Testis (tissue), 5 donors: ENCODE measurements at places on chromosomes 3 and 15.

GRCh38 chr3:21744793-21745192, 6.2 kb downstream of the ZNF385D start:
- DNase-seq: no peak

DNA sequence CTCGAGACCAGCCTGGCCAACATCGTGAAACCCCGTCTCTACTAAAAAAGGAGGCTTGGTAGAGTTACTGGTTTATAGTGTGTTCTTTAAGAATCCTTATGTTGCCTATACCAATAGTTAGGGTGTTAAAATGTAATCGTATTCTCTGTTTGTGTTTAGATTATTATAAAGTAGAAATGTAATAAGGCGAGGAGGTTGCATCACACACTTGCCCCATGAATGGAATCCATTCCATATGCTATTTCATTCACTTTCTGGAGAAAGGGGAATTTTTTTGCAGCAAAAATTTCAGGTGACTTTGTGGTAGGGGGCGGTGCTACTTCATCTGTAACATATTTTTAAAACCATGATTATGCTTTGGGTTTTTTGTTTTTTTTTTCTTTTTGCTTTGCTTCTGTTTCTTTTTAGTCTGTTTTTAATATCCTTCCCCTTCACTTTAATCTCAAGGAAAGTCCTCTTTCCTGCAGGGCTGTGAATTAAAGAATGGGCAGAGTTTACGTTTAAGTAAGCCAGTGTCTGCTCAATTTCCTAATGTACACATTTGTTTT, 33.0 kb upstream of the MUC4 start:
- no peak for DNase-seq

DNA sequence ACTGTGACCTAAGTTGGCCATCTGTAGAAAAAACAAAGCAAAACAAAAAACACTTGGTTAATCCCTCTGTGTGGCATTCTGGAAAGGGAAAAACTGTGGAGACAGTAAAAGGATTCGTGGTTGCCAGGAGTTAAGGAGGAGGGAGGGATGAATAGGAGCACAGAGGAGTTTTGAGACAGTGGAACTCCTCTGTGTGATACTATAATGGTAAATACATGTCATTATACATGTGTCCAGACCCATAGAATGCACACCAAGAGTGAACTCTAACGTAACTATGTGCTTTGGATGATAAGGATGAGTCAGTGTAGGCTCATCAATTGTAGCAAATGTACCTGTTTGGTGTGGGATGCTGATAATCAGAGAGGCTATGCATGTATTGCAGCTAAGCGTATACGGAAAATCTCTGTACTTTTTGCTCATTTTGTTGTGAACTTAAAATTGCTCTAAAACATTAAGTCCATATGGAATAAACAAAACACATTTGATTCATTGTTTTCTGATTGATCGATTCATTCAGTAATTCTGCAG, 33.4 kb downstream of the RAP2B start:
- DNase-seq: no peak

DNA sequence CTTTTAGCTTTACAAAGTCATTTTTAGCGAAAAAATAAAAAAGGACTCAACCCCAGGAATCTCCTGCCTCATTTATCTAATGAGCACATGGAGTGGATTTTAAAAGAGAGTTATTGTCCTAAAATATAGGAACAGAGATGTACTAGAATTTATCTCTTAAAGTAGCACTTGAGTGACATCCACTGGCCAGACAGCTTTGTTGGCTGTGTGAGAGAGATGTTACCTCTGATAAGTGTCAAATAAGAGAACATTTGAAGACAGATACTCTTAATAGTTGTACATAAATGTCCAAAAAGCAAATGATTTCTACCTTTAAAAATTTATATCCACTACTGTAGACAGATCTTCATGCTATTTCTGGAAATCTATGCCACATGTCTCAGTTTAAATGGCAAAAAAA, 12.3 kb upstream of the MFSD1 start:
- peak; percentile 51 for DNase-seq

DNA sequence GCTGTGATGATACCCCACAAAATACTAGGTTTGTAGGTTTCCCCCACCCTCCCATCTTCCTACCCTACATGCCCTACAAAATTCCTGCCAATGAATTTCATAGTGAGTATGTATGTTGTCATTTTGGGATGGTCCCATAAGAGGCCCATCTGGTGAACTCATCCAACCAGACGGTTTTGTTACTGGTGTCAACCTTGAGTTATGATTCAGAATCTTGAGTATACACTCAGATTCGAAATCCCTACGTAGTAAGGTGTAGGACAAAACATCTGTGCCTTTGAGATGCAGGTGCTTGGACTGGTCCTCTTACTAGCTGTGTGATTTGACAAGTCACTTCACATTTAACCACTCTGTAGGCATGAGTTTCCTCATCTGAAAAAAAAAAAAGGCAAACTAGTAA, 3.6 kb downstream of the SIAH2 start:
- no peak for DNase-seq

DNA sequence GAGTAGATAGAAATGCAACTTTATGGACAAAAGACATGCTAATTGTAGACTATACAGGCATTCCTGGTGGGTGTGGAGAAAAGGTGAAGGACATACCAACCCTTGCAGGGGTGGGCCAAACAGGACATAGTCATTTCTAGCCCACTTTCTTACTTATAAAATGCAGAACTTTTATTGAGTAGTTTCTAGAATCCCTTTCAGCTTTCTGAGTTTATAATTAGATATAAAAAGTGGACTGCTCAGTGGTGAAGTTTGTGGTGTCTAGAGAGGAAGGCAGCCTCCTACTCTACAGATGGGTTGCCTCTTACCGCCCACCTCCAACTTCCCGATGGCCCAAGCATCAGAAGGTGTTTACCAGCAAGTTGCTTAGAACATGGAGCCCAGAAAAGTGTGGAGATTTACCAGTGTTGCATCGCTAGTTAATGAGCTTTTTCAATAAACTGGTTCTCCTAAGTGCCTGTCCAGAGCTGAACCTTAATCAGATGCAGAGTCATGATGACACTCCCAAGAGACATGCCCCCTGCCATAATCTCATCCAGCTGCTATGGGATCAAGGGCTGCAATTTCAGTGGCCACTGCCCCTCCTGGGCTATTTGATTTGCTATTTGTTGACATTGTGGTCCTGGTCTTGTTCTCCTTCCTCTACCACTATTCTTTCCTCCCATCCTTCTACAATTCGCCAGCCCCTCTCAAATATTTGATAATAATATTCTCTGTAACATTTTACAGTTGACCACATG, 77.5 kb upstream of the STRIT1 start:
- no peak for DNase-seq

DNA sequence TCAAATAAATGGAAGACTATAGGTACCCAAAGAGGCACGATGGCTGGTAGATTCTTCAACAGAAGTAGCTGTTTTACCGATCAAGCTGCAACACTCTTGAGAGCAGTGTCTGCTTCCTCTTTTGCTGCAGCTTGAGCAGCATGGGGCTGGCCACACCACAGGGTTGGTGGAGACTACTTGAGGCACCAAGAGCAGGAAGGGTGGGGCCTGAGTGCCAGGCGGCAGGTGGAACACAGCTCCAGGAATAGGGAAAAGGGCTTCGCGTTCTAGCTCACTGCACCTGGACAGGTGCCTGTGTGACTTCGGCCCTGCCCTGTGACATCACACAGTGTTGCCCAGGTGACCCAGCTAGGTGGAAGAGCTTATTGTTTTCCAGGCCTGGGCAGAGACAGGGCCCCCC, at the start of gene CCDC33:
TSS of gene CCDC33 (plus strand) at position 365 of the 400 bp plus-strand sequence. CDS start 394 bp downstream, outside the sequence.
- DNase-seq: no peak

GRCh38 chr3:123285931-123286307, 84.2 kb downstream of the SEC22A start:
- DNase-seq: no peak

GRCh38 chr3:125010393-125010792, 45.4 kb downstream of the HEG1 start:
- DNase-seq: no peak
